Bone marrow (tissue), 2 donors: ENCODE measurements at places on chromosomes 3 and 15.

- DNase-seq: no peak
These were observed 153.8 kb downstream of the ULK4 start for GRCh38 chr3:41808152-41808551.

DNA sequence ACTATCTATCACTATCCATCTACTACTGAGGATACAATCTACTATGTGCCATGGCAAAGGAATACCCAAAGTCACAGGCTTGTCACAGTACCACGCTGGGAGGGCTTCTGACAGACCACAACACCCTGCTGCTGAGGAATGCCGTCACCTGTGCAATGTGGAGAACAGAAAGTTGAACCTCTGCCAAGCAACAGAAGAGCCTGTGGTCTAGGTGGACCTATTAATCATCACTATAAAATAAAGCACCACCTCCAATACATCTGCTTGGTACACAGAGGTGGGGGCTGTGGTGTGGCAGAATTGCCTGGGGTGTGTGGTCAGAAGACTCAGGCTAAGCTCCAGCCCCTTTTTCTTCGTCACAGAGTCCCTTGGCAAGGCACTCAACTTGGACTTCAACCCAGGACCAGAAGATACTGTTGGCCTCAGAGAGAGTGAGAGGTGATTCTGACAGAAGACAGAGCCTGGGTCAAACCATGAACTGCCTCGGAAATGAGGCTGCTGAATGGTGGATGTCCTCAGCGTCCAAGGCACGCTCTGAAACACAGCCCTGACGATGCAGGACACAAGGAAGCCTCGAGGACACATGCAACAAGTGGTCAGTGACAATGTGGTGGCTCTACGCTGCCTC, 189.4 kb upstream of the CHRNA7 start:
- no peak for DNase-seq

DNA sequence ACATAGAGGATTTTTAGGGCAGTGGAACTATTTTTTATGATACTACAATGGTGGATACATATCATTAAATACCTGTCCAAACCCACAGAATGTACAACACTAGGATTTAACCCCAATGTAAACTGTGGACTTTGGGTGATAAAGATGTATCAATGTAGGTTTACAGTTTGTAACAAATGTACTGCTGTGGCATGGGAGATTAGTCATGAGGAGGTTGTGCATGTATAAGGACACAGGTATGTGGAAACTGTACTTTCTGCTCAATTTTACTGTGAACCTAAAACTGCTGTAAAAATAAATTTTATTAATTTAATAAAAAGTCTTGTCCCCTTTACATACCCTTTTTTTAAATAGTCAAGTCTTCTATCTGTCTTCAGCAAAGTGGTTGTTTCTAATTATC, 322.5 kb upstream of the EPHA3 start:
- DNase-seq: no peak

DNA sequence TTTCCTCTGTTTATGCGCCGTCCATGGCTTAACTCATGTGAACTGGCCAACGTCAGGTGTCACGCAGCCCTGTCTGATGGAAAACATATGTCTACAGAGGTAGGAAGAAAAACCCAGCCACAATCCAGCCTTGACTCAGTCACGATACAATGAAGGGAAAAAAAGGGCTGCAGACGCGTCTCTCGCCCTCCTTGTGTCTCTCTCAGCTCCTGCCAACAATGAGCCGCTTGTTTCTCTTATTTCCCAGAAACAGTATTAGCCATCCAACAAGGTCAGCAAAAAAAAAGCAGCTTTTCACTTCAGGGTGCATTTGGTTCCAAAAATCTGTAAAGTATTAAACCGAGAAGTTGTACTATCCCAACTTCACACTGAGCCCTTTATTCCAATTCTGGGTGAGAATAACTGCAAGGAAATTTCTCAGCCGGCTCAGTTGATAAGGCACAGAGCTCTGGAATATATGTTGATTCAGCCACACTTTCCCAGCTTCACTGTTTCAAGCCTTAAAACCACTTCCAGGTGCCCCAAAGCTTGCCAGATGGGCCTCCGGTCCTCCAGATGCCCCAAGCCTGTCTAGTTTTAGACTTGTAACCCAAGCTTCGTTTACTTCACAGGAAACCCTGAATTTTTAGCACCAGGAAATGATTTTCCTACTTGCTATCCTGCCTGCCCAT, 79.4 kb downstream of the TM4SF4 start:
- DNase-seq: no peak

GRCh38 chr3:102195198-102195948, 239.4 kb upstream of the ZPLD1 start:
- DNase-seq: no peak

DNA sequence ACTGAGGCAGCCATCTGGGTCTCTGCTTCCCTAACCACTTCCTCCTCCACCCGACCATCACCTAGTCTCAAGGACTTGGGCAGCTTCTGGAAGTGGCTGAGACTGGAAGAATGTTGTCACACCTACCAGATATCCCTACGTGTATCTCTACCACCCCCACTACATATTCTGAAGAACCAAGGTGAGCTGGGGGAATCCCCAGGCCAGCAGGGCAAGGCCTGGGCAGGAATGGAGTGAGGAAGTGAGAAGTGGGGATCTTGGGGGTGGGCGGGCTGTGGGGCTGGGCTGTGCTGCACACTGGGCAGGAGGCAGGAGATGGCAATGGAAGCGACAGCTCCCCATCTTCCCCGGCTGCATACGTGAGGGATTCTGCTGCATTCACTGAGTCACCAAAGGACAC, 17.5 kb upstream of the ALDH1A3 start:
- no peak for DNase-seq

DNA sequence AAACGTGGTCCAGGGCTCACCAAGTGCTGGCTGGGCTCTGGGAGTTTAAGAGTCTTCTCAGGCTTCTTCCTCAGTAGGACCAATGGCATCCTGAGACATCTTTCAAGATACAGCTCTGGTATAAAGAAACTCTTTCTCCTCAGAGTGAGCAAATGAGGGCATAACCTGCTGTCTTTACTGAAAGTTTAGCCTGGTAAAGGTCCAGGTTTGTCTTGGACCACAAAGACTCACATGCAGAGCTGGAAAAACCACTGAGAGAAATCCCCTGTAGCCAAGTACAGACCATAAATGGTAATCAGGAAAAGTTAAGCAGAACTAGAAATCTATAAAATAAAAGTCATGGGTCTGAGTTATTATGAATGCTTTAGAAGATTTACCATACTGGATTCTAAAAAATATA, 23.1 kb downstream of the CD47 start:
- DNase-seq: no peak

DNA sequence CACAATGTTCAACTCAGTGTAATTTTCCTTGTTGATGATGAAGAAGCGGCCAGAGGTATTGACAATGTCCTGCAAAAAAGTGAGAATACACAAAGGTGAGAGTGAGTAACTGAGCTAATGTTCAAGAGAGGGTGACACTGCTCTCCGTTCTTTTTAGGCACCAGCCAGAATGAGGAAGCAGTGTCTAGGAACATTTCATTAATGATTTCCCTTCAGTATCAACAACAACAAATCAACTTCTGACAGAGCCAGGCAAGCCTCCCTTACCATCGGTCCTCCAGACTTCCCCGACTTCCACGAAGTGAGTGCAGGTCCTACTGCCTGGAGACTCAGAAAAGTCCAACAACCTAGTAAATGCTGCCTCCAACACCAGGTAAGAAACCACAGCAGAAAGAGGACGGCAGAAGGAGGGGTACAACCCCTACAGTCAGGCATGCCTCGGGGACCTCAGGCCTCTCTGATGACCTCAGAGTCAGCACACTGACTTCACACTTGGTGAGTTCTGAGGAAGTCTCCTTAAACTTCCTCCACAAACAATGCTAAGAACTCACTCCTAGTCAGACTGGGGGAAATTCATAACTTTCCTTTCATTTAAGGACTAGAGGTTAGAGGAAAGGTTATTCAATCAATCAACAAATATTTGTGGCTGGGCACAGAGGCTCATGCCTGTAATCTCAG, 62.7 kb downstream of the NPTN start:
- no peak for DNase-seq

DNA sequence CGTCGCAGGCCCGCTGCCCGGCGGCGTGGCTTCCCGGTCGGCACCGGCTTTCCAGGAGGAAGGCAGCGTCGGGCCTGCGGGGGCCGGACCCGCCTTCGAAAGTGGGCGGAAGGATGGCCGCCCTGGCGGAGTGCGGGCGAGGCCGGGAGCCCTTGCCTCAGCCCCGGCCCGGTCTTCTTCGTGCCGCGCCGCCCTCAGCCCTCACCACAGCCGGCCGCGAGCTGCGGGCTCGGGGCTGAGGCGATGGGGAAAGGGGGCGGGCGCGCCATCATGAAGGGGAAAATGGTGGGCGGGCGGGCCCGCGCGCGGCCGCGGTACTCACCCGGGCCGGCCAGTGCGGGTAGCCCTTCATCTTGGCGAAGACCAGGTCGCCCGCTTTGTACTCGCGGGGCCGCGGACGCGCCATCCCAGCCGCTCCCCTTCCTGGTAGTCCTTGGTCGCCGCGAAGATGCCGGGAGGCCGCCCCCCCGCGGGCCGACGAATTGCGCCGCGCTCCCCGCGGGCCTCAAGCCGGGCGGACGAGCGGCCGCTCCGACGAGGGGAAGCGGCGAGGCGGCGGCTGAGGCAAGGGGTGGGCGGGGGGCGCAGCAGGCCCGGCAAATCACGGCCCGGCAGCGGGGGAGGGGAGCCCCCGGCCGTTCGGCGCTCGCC, 489 bp downstream of the HDGFL3 start:
- DNase-seq: no peak

DNA sequence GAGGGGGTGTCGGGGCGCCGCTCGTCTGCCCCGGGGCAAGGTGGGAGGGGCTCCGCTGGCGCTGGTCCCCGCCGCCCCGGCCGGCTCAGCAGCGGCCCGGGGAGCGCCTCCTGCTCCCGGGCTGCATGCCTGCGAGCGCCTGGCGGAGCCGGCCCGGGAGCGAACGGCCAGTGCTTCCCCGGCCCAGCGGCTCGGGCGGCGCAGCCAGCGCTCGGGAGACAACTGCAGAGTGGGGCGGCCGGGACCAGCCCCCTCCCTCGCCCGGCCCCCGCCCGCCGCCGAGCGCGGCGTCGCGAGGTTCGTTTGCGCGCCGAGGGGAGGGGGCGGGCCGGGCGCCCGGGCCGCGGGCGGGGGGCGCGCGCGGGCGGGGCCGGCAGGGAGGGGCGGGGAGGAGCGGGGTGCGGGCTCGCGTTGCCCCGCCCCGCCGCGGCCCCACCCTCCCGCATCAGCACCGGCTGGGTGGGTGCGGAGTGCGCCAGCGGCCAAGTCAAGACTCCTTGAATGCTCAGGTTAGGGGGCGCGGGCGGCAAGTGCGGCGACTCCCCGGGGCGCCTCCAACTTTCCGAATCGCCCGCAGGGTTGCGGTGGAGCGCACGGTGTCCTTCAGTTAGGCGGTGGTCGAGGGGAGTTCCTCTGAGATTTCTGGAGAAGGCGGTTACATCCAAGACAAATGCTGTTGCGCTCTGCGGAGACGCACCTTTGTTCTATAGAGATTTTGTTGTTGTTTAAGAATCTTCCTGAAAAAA, at the start of gene RGMA:
Gene RGMA (minus strand): TSS at position 231 of the 746 bp plus-strand sequence. CDS start 279 bp downstream, outside the sequence.
- DNase-seq: no peak

DNA sequence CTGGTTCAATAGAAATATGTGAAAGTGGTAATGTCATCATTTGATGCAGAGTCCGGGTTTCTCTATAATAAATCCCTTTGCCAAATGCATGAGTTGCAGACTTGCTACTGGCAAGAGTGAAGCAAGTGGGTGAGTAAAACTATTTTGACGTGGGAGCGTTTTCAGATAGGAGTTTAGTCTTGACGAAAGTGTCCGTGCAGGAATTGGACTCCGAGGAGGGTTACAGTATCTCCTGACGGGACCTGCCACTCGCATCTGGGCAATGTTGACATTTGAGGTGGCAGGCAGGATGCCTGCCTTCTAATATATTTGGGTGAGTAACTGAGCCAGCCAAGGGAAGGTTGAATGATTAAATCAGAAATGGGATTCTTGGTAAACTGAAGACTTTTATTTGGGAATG, 16.0 kb downstream of the CDV3 start:
- DNase-seq: no peak

DNA sequence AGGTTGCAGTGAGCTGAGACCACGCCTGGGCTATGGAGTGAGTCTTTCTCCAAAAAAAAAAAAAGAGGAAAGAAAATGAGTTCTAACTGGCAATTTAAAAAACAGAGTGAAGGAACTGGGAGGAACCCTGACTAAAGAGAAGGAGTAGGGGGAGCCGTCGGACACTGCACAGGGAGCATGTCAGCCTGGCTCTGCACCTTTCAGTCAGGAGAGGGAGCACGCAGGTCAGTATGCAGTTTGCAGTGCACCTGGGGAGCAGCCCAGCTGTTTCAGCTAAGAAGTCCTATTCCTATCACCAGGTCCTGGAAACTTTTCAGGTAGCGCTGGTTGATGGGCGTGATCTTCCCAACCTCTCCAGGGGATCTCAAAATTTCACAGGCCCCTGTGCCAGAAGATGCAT, 14.9 kb upstream of the ZXDC start:
- DNase-seq: no peak

DNA sequence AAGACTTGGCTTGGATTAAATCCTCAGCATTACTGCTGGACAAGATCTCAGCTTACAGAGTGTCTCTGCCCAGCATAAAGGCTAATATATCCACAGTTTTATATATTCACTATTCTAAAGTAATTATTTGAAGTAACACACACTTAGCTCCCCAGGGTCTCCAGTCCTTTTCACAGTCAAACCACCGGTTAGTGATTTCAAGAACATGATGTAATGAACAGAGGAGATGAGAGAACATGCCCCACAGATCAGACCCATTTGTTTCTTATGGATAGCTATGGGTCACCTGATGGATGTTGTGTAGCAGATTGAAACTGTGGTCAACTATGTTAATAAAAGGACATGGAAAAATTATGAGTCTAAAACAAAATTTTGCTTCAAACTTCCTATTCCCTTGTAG, 44.8 kb upstream of the MRPL3 start:
- DNase-seq: no peak

- DNase-seq: no peak
These were observed 24.8 kb downstream of the LINGO1 start for GRCh38 chr15:77607894-77608261.

DNA sequence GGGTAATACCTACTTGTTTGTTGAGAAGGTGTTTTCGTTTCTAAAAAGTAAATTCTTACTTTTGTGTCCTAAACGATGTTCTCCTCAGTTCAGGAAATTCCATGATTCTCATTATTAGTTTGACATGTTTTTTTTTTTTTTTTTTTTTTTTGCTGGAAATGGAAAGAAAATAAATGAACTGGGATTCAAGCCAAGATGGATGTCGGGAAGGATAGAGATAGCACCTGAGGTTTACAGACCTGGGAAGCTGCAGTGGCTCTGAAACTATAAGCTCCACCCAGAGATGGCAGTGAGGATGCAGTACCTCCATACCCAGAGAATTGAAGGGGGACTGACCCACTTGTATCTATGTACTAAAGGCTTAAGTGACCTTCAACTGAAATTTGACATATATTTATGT, 334.6 kb upstream of the TGFBR2 start:
- no peak for DNase-seq

GRCh38 chr3:117217760-117218316, 508.3 kb downstream of the TUSC7 start:
- DNase-seq: no peak
